A549 treated with dexamethasone at 1 μM for 4 hours (cell line): ENCODE measurements at places on chromosomes 7 and 10. TPM values are rescaled to one million over a fixed set of nuclear protein-coding genes. Genes with fewer than 3 reads are reported as not detected.

The HEPACAM2 gene
- total RNA-seq = 0.14 TPM in 1 of 5 replicates, not detected in the others

The ASCC1 gene
- 37.7 to 45.6 TPM (median 41.1 TPM) in 5 replicates for total RNA-seq

The ADAM8 gene
- 1.2 to 2.9 TPM (median 2.6 TPM) in 5 replicates for total RNA-seq

The MOGAT3 gene
- 0.20 TPM in 1 of 5 replicates, not detected in the others for total RNA-seq

The FXYD4 gene
- total RNA-seq = not detected in 5 replicates

The ASZ1 gene
- not detected in 5 replicates for total RNA-seq

The HELLS gene
- 24.4 to 28.3 TPM (median 27.3 TPM) in 5 replicates for total RNA-seq

The FAM25G gene
- 0.83 to 0.92 TPM in 2 of 5 replicates, not detected in the others for total RNA-seq

The CLRN3 gene
- total RNA-seq = 0.07 TPM in 1 of 5 replicates, not detected in the others

The SLC39A12 gene
- total RNA-seq = not detected in 5 replicates

The PURB gene
- total RNA-seq = 11.9 to 16.5 TPM (median 14.5 TPM) in 5 replicates

The EVX1 gene
- 0.07 to 0.19 TPM (median 0.13 TPM) in 5 replicates for total RNA-seq

The CUZD1 gene
- total RNA-seq = 0.63 to 1.2 TPM (median 1.0 TPM) in 5 replicates

The SFMBT2 gene
- total RNA-seq = 5.4 to 8.8 TPM (median 7.8 TPM) in 5 replicates

The ABCB4 gene
- 0.02 to 0.12 TPM (median 0.04 TPM) in 3 of 5 replicates, not detected in the others for total RNA-seq

The OR2A12 gene
- not detected in 5 replicates for total RNA-seq

The XPNPEP1 gene
- 32.0 to 39.6 TPM (median 37.2 TPM) in 5 replicates for total RNA-seq
